Posterior vena cava (tissue), 2 donors: ENCODE measurements at places on chromosomes 5 and 9. TPM values are rescaled to one million over a fixed set of nuclear protein-coding genes. Genes with fewer than 3 reads are reported as not detected.

Gene TPPP
- total RNA-seq = 10.8 TPM

Gene FGFR4
- total RNA-seq = 1.0 TPM

Gene NUTM2F
- not detected for total RNA-seq

Gene NMUR2
- total RNA-seq = not detected

DNA sequence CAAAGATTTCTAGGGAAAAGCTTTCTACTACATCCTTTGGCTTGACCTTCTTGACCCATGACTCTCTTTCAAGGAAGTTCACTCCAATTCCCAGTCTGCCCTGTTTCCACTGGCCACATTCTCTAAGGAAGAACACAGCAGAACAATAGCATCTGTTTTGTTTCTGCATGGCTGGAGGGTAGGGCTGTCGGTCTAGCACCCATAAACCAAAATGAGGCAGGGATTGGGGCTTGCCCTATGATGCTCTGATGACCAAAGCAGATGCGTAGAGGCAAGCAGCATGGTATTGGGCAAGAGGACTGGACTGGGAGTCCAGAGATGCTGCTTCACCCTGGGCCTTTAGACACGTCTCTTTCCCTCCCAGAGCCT lies 24.1 kb downstream of the GOLGA2 start:
- DNase-seq = no peak

DNA sequence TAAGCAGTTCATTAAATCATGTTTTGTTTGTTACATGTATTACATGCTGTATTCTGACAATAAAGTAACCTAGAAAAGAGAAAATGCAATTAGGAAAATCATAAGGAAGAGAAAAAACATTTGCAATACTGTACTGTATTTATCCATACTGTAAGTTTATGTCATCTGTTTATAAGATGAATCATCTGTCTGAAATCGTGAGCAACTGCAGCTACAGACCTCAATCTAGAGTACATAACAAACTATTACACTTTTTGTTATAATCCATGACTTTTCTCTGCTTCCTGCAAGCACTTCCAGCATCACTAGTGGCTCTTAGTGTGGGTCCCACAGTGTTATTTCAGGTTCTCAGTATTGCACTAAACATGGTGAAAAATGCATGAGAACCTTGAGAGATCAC lies 144.4 kb upstream of the NR4A3 start:
- DNase-seq = no peak

- no peak for DNase-seq
Observed at GRCh38 chr9:105975886-105976645, 281.7 kb downstream of the TMEM38B start.

DNA sequence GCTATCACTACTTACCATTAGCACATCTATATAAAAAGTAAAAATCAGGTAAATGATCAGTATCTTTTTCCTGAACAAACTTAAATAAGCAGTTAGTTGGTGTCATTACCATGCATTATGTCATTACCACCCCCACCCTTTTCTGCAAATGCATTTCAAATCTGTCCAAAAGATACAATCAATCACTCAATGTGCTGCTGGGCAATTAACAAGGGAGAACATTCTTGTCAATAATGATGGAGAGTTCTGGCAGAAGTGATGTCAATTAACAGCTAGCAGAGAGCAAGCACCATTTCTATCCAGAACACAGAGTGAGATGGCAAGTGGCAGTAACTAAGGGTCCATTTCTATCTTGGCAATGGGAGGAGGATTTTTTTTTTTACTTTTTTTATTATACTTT lies 3.5 kb upstream of the PDE4D start:
- no peak for DNase-seq

- DNase-seq = no peak
Observed at GRCh38 chr5:12095808-12096281, 191.6 kb upstream of the CTNND2 start.
